ENCODE measurements at places on chromosomes 3 and 15.

- peak; percentile 45 for DNase-seq
Measured at GRCh38 chr3:57949785-57950615, 58.2 kb upstream of the FLNB start.

GRCh38 chr3:45078910-45079522 lies 52.9 kb downstream of the CLEC3B start:
- DNase-seq = no peak

DNA sequence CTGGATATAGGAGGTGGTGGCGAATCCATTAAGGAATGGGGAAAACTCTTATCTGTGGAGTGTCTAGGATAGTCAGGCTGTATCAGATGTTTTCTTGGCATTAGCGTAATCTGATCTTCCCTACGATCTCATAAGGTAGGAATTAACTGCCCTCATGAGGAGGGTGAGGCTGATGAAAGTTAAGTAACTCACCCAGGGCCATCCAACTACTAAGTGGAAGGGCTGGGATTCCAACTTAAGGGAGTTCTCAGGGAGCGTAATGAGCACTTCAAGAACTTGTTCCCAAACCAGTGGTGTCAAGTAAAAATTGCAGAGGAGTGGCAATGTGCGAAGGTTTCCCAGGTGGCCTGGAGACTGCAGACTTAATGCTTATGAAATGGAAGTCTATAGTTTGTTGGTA lies 55.9 kb upstream of the OSBPL11 start:
- no peak for DNase-seq

DNA sequence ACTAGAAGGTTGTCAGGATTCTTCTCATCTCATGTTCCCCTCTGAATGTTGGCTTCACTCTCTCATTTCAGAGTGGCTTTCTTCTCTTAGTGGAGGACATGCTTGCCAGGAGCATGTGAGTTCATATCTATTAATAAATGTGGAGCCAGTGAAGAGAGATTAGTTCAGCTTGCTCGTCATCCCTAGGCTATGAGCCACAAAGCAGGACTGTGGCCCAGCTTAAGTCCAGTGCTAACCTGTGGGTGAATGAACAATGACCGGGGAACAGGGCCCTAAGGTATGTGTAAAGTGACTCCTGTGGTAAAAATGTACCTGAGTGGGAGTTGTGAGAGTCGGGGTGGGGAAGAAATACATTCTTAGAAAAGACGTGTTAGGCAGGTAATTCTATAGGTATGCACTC lies 96.9 kb upstream of the TBL1XR1 start:
- DNase-seq = no peak

DNA sequence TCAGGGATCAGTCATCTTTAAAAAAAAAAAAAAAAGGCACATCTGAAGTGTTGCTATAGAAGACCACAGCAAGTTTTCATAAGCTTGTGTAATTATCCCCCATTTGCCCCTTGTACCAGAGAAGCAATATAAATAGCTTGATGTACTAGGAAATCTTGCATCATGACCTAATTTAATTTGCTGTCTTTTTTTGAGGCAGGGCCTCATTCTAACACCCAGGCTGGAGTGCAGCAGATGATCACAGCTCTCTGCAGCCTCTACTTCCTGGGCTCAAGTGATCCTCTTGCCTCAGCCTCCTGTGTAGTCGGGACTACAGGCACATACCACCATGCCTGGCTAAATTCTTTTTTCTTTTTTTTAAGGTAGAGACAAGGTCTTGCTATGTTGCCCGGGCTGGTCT lies 88.7 kb downstream of the ARIH1 start:
- no peak for DNase-seq

GRCh38 chr3:106114220-106114619 lies 245.4 kb upstream of the CBLB start:
- DNase-seq = no peak
